ENCODE measurements at places on chromosomes 4 and X. TPM values are rescaled to one million over a fixed set of nuclear protein-coding genes. Genes with fewer than 3 reads are reported as not detected.

- DNase-seq: no peak
Observed at GRCh38 chrX:12441381-12442128, 303.3 kb downstream of the FRMPD4 start.

- no peak for DNase-seq
Observed at GRCh38 chrX:120140293-120140981, 18.0 kb upstream of the RHOXF2 start.

- peak; percentile 41 for DNase-seq
Observed at GRCh38 chr4:122152711-122153226, 638 bp downstream of the BLTP1 start.

DNA sequence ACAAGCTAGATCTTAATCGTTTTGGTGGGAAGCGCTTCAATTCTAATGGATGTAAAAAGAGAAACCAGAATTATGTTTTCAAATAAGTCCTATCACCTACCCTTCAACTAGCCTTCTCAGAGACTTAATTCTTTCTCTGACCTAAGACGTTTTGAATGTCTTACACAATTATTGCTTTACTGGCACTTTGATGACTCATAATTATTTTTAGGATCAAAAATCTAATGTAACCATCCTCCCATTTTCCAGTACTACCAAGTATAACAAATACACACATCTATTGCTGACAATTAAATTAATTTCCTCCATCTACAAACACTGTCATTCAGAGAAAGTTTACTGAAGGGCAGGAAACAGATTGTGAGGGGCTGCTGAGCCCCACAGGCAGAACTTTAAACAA, 108.6 kb downstream of the PPP3CA start:
- no peak for DNase-seq

DNA sequence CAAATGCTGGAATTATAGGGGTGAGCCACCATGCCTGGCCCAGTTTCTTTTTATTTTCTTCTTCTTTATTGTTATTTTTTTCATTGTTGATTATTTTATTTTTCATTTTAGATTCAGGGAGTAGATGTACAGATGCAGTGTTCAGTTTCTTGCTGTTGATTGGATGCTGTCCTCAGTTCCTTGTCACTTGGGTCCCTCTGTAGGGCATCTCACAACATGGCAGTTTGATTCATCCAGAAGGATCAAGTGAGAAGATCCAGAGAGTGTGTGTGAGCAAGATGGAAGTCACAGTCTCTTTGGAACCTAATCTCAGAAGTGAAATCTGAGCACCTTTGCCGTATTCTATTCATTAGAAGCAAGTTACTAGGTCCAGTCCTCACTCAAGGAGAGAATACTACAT, 20.9 kb downstream of the HMGB3 start:
- no peak for DNase-seq

MECP2 gene
- 47.6 TPM for total RNA-seq

- no peak for DNase-seq
Observed at GRCh38 chr4:158211222-158211621, 936 bp downstream of the TMEM144 start.

TMA16 gene
- total RNA-seq: 17.5 TPM

FGF2 gene
- 12.1 TPM for total RNA-seq

RADX gene
- 14.4 TPM for total RNA-seq

DNA sequence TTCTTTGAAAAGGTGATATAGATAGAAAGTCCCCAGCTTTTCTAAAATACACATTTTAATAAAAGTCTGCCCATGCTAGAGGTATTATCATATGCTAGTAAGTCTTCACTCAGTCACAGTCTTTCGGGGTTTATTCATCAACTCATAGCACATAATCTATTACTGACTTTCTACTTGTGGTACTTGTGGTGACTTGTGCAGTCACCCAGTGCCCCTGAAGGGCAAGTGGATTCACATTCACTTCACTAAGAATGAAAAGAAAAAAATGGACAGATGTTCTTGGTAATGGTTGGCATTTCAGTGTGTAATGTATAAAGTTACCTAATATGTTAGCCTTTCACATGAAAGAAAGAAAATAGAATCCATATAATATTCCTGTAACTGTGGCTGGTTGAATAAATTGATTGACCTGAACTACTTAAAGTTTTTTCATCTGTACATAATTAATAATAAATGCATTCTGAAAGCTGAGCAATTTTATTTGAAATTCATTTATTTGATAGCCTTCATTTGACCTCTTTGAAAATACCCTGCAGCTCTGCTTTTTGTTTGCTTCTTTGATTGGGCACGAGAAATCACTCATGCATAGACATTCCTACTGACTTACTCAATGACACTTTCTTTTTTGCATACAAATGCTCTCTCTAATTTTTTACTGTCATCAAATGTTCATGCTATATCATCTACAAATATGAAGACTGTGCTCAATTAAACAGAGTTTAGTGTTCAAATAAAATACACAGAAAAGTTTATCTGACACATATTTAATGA, 39.5 kb upstream of the ZNF330 start:
- DNase-seq: no peak

GRCh38 chr4:150816491-150816890, 198.6 kb downstream of the LRBA start:
- DNase-seq: no peak

MAGEA3 gene
- not detected for total RNA-seq

DNA sequence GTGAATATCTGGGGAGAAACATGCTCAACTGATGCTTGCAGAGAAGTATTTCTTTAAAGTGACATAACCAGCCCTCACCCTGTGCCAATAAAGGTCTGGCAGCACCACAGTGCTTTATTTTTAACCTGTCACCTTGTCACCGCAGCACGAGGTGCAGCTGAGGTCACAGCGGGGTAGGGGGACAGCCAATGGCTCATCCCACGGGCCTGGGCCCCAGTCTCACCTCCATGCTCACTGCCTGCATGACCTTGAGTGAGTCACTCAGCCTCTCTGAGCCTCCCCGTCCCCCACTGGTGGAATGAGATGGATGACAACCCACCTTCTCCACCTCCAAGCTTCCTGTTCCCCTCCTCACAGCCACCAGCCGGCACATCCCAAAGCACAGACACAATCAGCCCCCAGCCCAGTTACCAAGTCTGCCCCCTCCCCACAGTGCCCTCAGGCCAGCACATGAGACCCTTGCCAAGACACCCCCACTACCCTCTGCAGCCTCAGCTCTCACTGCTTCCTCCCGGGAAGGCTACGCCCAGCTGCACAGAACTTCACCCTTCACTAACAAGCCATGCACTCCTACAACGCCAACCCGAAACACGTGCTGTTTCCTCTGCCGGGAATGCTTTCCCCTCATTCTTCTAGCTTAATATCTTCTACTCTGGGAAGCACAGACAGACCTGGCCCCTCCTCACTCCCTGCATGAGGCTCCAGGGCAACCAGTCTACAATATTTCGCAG, 24.9 kb upstream of the MAN2B2 start:
- DNase-seq: no peak

FAM184B gene
- total RNA-seq: 2.3 TPM

GRCh38 chr4:78938474-78938867, 767 bp downstream of the PAQR3 start:
- no peak for DNase-seq

DNA sequence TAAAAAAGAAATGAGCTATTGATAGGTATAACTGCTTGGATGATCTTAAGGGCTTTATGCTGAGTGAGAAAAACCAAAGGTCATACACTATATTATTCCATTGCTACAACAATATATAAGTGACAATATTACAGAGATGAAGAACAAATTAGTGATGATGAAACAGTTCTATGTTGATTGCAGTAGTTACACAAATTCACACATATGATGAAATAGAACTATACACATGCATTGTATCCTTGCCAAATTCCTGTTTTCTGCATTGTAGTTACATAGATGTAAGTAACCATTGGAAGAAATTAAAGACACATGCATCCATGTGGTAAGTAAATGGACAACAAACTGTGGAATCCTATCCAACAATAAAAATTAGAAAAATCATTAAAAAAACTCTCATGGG, 76.5 kb downstream of the CENPC start:
- no peak for DNase-seq

DTHD1 gene
- total RNA-seq: 2.1 TPM

DNA sequence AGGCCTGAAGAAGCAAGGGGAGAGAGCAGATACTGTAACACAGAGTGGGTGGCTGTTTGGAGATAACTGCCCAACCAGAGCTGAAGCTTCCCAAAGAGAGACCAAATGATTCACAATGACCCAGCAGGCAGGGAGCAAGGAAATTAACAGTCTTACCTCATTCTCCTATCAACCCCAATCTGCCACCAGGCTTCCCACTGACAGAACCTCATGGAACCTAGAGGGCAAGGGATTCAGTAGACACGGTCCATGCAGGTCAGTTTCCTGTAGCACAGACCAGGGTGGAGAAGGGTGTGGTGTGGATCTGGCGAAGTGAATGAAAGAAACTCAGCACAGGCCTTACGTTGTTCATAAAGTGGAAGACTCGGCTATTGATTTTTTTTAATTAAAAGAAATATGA, 60.7 kb upstream of the ALB start:
- DNase-seq: no peak

DNA sequence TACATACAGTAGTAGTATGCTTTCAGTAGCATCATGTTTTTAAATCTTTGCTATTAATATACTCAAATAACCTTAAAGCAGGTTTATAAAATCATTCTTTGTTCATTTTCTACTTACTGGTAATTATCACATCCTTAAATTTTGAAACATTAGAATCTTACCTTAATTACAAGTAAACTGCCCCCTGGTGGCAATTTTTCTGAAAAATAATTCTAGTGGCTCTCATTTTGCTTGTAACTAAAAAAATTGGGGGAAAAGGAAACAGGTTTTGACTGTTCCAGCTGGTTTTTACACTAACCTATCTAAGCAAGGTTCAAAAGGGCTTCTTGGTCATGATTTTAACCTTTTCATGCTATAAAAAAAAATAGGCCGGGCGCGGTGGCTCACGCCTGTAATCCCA, 18.5 kb upstream of the DCAF4L1 start:
- no peak for DNase-seq

DNA sequence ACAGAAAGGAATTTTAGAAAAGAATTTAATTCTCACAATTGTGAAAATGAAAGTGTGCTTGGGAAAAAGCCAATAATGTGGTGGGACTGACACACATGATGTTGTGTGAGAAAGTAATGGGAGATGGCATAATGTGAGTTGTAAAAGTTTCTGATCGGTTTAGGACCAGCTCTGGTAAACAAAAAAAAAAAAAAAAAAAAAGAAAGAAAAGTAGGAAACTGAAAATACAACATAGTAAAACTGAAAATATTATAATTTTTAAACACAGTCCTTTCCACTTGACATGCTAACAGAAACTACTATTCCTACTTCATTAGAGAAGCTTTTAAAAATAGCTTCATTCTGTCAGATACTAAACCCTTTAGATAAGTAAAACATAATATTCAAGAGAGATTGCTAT, 28.2 kb downstream of the RAP1GDS1 start:
- no peak for DNase-seq

ASMT gene
- total RNA-seq: 0.45 TPM

DNA sequence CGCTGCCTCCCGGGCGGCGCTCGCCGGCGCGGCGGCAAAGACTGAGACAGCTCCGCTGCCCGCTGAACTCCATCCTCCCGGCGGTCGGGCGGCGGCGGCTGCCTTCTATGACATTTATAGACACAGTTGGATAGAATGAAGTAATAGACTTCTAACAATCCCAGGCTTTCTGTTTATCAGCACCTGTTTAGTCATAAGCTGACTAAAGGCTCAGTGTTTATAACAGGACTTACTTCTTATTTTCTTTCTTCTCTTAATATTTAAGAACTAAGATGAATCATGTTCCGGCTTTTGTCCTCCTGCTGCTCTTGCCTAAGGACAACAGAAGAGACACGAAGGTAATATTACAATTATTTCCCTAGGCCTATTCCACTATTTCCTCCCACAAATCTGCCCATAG, 3.9 kb downstream of the ARL13A start:
- no peak for DNase-seq

DNA sequence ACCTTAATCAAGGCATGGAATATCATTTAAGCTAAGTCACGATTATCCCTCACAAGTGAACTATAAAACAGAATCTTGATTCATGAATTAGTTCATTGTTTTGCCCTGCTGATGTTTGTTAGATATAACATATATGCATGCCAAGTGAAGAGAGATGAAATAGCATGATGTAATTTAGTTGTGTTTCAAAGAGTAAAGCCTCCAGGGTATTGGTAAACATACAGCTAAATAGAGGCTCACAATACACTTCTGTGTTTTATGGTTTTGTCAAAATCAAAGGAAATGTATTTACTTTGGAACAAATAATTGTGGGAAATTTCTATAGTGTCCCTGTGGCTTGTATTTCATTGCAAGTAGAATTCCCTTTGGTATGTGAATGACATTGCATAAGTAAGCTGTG, 69.0 kb upstream of the LEF1 start:
- DNase-seq: no peak

DNA sequence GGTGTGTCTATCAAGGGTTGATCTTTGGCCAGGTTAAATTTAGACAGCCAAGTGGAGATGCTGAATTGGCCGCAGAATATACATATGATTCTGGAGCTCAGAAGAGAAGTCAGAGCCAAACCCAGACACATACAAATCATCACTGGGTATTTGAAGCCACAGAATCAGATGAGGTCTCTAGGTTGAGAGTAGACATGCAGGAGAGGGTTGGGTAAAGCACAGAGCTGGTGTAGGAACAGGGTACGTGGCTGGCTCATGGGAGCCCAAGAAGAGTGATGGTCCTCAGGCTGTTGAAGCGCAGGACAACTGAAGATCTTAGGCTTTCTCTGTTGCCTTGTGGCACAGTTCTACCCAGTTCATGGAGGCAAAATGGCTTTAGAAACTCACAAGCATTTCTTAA, 37.7 kb downstream of the ADAMTS3 start:
- DNase-seq: no peak

LONRF3 gene
- total RNA-seq: 3.3 TPM

- no peak for DNase-seq
Observed at GRCh38 chr4:3640587-3640962, 108.4 kb upstream of the LRPAP1 start.

DNA sequence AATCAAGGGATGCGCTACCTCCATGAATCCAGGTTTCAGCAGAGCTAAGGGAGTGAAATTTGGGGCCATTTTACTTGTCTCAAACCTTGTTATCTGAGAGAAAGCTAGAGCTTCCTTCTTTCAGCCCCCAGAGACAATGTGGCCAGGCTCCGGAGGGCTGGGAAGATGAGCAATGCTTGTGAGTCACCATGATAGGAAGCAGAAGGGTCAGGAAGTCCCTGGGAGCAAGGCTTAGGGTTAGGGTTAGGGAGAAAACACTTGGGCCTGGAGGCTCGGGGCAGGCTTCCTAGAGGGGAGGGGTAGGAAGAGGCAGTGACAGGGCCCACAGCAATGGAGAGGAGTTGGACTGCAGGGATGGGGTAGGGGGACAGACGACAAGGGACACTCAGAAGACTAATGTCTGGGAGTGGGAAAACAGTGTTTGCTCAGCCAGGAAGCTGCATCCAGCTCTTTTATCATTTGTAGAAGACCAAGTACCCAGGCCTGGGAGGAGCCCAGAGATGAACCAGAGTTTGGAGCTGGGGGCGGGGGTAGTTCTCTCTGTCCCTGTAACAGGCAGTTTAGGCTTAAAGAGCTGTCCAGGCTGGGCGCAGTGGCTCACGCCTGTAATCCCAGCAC, 16.4 kb upstream of the PORCN start:
- DNase-seq: no peak

- no peak for DNase-seq
Observed at GRCh38 chr4:33649471-33649870, 2594.8 kb downstream of the ARAP2 start.

GRCh38 chr4:87117051-87117731, 103.2 kb downstream of the KLHL8 start:
- DNase-seq: no peak

GRCh38 chr4:87108142-87108546, 112.3 kb downstream of the KLHL8 start:
- peak; percentile 8 for DNase-seq

Data from cerebellum (tissue), 4 donors.